ENCODE measurements at places on chromosomes 6 and 20. TPM values are rescaled to one million over a fixed set of nuclear protein-coding genes. Genes with fewer than 3 reads are reported as not detected.

GRCh38 chr6:56649782-56650181 is 7.1 kb upstream of the DST start:
- no peaks in the 10 kb centered on the region for H3K27me3 ChIP-seq
- H3K4me1 ChIP-seq: peaks cover 33% of the 10 kb centered on the region
- H3K27ac ChIP-seq: no peak overlapping the region
- no peak overlapping the region for H3K4me3 ChIP-seq

DNA sequence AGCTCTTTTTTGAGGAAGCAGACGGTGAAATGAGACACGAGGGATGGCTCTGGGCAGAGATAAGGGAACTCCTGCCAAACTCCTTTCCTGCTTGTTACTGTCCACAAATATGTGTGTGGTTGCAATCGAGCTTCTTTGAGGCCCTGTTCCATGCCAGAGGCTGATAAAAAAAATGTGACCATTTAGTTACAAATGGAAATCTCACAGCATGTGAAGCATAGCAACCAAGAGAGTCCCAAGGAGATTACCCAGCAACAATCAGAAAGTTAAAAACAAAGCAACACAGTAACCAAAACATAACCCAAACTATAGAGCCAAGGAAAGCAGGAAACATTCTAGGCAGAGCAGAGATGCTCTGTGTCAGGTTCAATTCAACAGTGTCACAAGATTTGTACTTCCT is 35.4 kb upstream of the HMGN3 start:
- peak; percentile 53 for DNase-seq
- no peaks in the 10 kb centered on the region for H3K36me3 ChIP-seq
- no peaks in the 10 kb centered on the region for H3K4me1 ChIP-seq
- H3K27me3 ChIP-seq: no peaks in the 10 kb centered on the region
- no peak overlapping the region for H3K27ac ChIP-seq
- H3K4me3 ChIP-seq: no peak overlapping the region

The MEP1A gene
- not detected for total RNA-seq

The EPPIN gene
- not detected for total RNA-seq

GRCh38 chr20:34744847-34745246 is 40.7 kb downstream of the TP53INP2 start:
- H3K27ac ChIP-seq: no peak overlapping the region
- no peak for DNase-seq
- no peak overlapping the region for H3K4me3 ChIP-seq
- no peaks in the 10 kb centered on the region for H3K4me1 ChIP-seq
- H3K36me3 ChIP-seq: peaks cover 94% of the 10 kb centered on the region

The KIF25 gene
- total RNA-seq: 0.37 TPM

DNA sequence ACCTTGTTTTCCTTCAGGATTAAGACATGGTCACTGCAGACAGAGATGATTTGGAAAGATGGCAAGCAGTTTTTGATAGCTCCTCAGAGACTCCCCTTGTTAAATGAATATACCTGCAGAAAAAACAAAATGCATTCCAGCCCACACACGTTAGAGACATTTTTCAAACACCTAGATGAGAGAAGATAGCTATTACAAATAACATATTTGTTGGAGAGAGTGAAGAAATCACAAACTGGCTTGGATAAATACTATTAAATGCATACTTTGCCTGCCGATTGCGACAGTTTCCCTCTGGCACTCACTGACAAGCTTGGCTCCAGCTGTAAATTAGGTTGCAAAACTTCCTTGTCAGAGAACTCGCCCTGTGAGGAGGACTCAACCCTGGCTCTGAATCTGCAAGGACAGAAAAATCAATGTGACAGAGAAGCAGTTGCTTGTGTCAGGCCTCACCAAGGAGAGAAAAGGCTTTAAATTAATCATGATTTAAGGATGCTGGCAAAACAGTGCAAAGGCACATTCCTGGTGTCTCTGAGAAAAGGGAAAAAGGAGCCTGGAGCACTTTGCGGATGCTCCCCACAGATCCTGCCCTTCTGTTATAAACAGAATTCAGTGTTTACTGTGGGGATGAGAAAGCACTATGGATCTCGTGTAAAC is 423.7 kb upstream of the MARCKS start:
- H3K27ac ChIP-seq: peak overlapping the region; percentile 48
- H3K27me3 ChIP-seq: no peaks in the 10 kb centered on the region
- DNase-seq: peak; percentile 65
- H3K4me1 ChIP-seq: peaks cover 17% of the 10 kb centered on the region
- H3K36me3 ChIP-seq: no peaks in the 10 kb centered on the region

- no peaks in the 10 kb centered on the region for H3K36me3 ChIP-seq
- H3K27ac ChIP-seq: no peak overlapping the region
- no peak overlapping the region for H3K4me3 ChIP-seq
- peaks cover 48% of the 10 kb centered on the region for H3K4me1 ChIP-seq
These were observed 1.7 kb downstream of the APMAP start for GRCh38 chr20:24990810-24991252.

GRCh38 chr6:35242486-35242885 is 17.0 kb upstream of the ZNF76 start:
- no peak overlapping the region for H3K27ac ChIP-seq
- no peak overlapping the region for H3K4me3 ChIP-seq
- no peaks in the 10 kb centered on the region for H3K27me3 ChIP-seq
- peaks cover 43% of the 10 kb centered on the region for H3K36me3 ChIP-seq
- DNase-seq: no peak
- peaks cover 21% of the 10 kb centered on the region for H3K4me1 ChIP-seq

- H3K36me3 ChIP-seq: no peaks in the 10 kb centered on the region
- H3K27ac ChIP-seq: no peak overlapping the region
- no peaks in the 10 kb centered on the region for H3K4me1 ChIP-seq
- no peaks in the 10 kb centered on the region for H3K27me3 ChIP-seq
These were observed 24.8 kb upstream of the MLIP start for GRCh38 chr6:54086439-54086838.

DNA sequence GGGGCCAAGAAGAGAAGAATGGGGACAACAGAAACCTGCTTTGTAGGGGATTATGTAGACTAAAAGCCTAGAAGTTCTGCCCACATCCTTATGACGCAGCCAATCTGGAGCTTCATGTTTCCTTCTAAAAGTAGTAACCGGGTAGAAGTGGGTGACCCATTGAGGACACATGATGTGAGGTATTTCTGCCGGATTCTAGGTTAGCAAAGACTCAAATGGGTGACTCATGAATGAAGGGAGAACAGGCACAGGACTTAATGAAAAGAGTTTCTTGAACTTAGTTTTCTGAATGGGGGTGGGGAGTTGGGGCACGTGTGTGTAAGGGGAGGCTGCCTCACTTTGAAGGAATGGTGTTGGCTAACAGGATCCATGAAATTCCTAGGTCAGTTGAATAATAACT is 68.8 kb downstream of the CDS2 start:
- no peaks in the 10 kb centered on the region for H3K36me3 ChIP-seq
- peaks cover 6% of the 10 kb centered on the region for H3K4me1 ChIP-seq
- H3K4me3 ChIP-seq: no peak overlapping the region

DNA sequence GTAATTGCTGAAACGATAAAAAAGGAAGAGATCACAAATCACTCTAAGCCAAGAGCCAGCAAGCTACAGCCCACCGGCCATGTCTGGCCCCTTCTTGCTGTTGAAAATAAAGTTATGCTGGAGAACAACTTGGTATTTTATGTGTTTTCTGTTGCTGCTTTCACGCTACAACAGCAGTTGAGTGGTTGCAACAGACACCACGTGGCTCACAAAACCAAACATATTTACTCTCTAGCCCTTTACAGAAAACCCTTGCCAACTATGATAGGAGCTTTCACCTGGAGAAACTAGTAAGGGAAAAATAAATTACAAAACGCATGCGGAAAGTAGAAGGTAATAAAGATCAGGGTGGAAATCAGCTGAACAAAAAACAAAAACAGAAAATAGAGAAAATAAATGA is 41.1 kb upstream of the SLCO4A1 start:
- peaks cover 68% of the 10 kb centered on the region for H3K4me1 ChIP-seq
- H3K27ac ChIP-seq: peak overlapping the region; percentile 86
- no peaks in the 10 kb centered on the region for H3K36me3 ChIP-seq
- DNase-seq: no peak

DNA sequence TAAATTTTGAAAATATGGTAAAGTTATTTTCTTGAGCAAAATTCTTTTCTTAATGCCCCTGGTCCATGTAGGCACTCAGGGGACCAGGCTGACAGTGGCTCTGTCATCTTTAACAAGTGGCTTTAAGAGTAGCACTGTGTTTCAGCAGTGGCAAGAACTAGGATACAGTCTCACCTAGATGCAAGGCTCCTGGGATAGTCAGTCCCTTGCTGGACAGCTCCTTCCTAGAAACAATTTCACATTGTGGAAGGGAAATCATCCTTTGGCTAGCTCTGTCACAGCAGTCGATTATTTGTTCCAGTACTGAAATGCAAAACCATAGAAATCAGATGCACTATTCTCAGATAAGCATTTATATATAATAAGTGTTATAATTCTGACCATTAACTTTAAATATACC is 175.4 kb upstream of the KCNQ5 start:
- no peaks in the 10 kb centered on the region for H3K27me3 ChIP-seq
- H3K4me3 ChIP-seq: no peak overlapping the region
- no peak for DNase-seq
- no peak overlapping the region for H3K27ac ChIP-seq

The ARFRP1 gene
- total RNA-seq: 7.6 TPM

DNA sequence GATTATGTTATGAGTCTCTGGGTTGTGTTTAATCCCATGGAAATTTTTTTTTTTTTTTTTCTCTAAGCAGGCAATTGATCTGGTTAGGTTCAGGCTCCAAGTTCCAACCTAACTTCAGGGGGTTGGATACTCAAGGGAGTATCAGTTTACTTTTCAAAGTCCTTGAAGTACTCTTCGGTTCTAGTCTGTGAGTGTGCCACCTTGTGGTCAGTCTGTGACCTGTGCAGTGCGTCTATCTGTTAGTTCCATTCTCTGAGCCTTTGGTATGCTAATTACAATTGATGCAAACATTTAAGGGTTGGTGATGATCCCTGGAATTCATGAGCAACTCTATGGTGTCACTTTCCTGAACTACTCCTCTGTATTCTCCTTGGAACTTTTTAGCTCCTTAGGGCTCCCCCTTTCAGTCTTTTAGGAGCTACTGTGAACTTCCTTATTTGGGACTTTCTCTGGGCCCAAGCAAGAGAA is 342.0 kb downstream of the SOX4 start:
- H3K4me1 ChIP-seq: no peaks in the 10 kb centered on the region
- no peaks in the 10 kb centered on the region for H3K27me3 ChIP-seq
- no peak overlapping the region for H3K4me3 ChIP-seq
- no peak overlapping the region for H3K27ac ChIP-seq
- H3K36me3 ChIP-seq: no peaks in the 10 kb centered on the region

The MUCL3 gene
- 168 TPM for total RNA-seq

DNA sequence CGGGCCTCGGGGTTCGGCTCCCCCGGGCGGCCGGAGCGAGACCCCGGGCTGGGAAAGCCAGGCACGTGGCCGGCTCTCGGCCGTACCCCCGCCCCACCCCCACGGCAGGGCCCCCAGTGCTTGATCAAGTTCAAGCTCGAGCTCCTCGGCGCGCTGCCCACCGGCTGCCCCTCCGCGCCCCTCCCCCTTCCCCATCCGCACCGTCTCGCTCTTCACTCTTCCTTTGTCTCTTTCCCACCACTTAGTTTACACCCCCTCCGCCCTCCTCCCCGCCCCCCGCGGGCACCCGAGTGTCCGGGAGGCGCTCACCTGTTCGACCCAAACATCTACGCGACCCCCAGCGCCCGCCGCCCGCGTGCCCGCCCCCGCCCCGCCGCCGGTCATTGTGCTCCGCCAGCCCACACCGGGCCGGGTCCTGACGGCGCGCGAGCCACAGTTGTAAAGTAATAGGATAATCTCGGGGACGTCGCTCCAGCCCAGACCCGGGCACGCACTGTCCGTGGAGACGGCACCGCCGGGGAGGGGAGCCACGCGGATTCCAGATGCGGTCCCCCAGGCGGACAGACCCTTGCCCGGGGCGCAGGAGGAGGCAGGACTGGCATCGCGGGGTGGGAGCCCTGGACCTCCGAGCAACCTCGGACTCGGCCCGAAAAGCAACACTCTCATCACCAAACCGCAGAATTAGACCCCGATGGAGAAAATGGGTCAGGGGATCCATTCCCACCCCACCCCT is 100.7 kb downstream of the NOL4L start:
- H3K4me1 ChIP-seq: peaks cover 56% of the 10 kb centered on the region
- DNase-seq: peak; percentile 76
- H3K27ac ChIP-seq: peak overlapping the region; percentile 90
- no peaks in the 10 kb centered on the region for H3K27me3 ChIP-seq

DNA sequence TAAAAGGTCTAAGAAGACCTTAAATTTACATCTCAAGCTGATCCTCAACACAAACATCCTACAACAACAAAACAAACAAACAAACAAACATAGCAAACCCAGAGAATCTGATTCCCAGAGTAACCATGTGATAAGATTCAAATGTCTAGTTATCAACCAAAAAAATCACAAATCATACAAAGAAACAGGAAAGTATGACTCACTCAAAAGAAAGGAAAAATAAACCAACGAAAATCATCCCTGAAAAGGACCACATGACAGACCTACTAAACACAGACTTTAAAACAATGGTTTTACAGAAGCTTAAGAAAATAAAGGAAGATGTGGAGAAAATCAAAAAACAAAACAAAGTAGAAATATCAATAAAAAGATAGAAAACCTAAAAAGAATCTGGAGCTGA is 18.1 kb downstream of the VNN1 start:
- H3K27ac ChIP-seq: no peak overlapping the region
- H3K4me3 ChIP-seq: no peak overlapping the region
- DNase-seq: no peak
- no peaks in the 10 kb centered on the region for H3K27me3 ChIP-seq
- H3K36me3 ChIP-seq: no peaks in the 10 kb centered on the region

The PM20D2 gene
- total RNA-seq: 1.2 TPM

The MAP3K5 gene
- total RNA-seq: 24.1 TPM

The FUT9 gene
- total RNA-seq: 98.0 TPM

- H3K27me3 ChIP-seq: peaks cover 6% of the 10 kb centered on the region
- no peak overlapping the region for H3K4me3 ChIP-seq
- H3K36me3 ChIP-seq: no peaks in the 10 kb centered on the region
- no peaks in the 10 kb centered on the region for H3K4me1 ChIP-seq
- H3K27ac ChIP-seq: no peak overlapping the region
These were observed 23.8 kb downstream of the SAYSD1 start for GRCh38 chr6:39091220-39091619.

The LY6G6F gene
- not detected for total RNA-seq

The ELOVL4 gene
- total RNA-seq: 2.3 TPM

DNA sequence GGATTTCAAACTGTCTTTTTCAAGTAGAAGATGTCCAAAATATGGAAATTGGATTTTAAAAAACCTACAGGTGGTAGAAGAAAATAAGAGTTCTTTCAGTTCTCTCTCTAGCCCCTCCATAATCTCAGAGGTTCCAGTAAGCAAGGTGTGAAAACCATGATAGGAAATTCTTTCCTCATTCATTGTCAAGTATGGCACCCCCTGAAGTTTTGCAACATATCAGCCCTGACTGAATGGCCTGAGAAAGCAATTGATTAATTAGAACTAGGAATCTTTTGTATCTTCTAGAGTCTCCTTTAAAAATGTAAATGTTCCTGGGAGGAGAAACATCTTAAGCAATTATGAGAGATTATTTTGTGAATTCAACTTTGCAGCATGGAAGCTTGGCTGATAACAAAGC is 198.7 kb upstream of the STXBP5 start:
- no peak for DNase-seq
- H3K27ac ChIP-seq: no peak overlapping the region
- H3K27me3 ChIP-seq: no peaks in the 10 kb centered on the region

DNA sequence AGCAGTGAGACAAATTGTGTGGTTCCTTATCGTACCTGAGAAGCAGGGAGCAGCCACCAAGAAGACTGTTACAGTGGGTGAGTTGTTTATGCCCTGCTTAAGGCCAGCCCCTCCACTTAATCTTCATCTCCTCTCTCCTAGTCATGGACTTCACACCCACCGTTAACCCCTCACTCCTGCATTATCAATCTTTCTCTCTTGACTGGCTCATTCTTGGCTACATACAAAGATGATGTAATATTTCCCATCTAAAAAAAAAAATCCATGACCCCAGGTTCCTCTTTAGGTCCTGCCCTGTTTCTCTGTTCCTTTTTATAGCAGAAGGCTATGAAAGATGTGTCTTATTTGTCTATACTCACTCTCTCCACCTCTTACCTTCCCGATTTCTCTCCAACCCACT is 72.4 kb downstream of the SHLD1 start:
- no peaks in the 10 kb centered on the region for H3K36me3 ChIP-seq
- no peaks in the 10 kb centered on the region for H3K4me1 ChIP-seq
- no peak for DNase-seq
